ENCODE measurements at places on chromosomes 6 and 20. TPM values are rescaled to one million over a fixed set of nuclear protein-coding genes. Genes with fewer than 3 reads are reported as not detected.

DNA sequence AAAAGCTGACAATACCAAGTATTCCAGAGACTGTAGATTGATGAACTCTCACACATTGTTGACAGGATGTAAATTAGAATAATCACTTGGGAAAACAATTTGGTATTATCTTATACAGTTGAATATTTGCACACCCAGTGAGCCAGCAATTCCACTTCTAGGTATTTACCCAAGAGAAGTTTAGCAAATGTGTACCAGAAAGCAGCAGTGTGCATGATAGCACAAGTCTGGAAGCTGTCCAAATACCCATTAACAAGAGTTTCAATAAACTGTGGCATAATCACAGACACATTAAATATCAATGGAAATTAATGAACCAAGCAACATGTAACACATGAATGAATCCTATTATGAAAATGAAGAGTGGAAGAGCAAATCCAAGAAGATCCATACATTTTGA is 233.6 kb downstream of the TPBG start:
- DNase-seq, result no peak

GRCh38 chr6:152295346-152295745 is 341.8 kb downstream of the SYNE1 start:
- DNase-seq, result peak; percentile 27

GRCh38 chr6:145626857-145627256 is 108.5 kb downstream of the EPM2A start:
- no peak for DNase-seq

The GNAS-AS1 gene
- total RNA-seq, result 1.3 TPM

- DNase-seq, result no peak
Observed at GRCh38 chr20:4905613-4906012, 95.7 kb downstream of the SLC23A2 start.

DNA sequence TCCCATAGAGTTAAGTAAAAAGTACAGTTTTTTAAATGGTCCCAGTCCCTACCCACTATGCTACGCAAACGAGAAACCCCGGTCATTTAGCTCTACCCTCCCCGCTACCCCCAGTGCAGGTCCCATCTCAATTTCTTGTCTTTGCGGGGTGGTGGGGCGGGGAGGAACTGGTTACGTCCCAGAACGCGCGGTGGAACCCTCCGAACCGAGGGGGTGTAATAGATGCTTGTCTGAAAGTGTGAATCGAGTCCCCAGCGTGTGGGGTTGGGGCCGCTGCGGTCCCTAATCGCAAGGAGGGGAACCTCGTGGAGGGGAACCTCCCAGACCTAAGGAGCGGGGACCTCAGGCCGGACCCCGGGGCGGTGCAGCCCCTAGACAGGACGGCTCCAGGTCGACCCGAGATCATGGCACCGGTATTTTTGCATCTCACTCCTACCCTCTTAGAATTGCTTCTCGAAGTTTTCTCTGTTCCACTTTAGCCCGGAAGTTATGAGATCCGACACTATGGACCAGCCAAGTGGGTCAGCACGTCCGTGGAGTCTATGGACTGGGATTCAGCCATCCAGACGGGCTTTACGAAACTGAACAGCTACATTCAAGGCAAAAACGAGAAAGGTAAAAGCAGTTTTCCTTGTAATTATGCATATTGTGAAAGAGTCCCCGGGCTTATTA is 779 bp downstream of the HEBP2 start:
- DNase-seq, result no peak

The CLPSL1 gene
- total RNA-seq, result not detected

The HNF4A gene
- not detected for total RNA-seq

All from Daoy (cell line).